ENCODE measurements at places on chromosomes 5 and 9. TPM values are rescaled to one million over a fixed set of nuclear protein-coding genes. Genes with fewer than 3 reads are reported as not detected.

- DNase-seq, result no peak
These were observed 133.7 kb upstream of the MAP1B start for GRCh38 chr5:71973563-71973962.

DNA sequence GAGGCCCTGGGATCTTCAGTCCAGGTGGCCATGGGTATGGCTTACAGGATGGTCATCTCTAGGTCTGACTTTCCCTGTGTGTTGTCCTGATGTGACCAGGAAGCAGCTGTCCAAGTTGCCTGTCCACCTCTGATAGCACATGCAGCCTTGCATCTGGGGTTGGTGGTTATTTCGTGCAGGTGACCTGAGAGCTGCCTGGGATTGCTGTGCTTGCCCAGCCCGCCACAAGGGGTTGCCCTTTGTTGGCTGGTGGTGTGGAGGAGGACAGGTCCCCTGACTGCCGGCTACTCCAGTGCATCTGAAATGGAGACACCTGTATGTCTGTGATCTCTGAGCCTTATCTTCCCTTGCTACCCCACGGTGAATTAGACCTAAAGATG is 212.6 kb downstream of the ARHGAP26 start:
- DNase-seq, result no peak

GRCh38 chr9:35540315-35540714 is 50.4 kb downstream of the RUSC2 start:
- no peak for DNase-seq

ANXA6 gene
- total RNA-seq, result 123 TPM

KIAA1958 gene
- total RNA-seq, result 12.2 TPM
